Fibroblast of lung (primary cell): ENCODE measurements at places on chromosomes 5 and 9. TPM values are rescaled to one million over a fixed set of nuclear protein-coding genes. Genes with fewer than 3 reads are reported as not detected.

Gene GLRA1
- total RNA-seq, result not detected in 2 replicates

DNA sequence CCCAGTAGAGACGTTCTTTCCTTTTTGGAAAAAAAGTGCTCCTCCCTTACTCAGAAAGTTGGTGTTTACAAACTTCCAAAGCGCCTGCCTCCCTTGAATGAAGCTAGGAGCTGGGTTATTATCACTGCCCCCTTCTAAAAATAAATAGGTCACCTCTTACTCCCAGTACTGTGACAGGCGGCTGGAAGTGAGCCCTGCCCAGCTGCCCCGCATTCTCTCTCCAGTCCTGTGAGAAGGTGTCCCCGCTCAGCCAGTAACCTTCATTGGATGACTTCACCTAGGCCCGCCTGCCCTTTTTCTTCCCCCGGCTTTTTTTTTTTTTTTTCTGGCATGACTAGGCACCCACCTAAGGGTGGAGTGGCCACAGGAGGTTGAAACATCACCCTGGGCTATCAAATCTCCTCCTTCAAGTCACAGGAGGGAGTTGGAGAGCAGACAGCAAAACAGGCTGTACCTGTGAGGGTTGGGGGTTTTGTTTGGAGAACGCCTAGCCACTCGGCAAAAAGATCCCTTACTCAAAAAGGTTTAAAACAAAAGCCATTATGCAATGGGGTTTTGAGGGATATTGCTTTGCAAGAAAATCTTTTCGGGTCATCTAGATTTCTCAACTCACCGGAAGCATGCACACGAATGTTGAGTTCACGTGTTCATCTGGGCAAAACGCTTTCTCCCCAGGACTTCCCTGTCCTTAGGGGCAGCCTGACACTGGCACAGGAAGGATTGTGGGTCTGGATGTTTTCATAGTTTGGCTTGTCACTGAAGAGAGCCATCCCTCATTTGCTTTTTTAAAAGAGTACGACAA, 43.3 kb upstream of the ZNF622 start:
- no peak for DNase-seq

- peak; percentile 54 for DNase-seq
Observed at GRCh38 chr9:91119142-91119541, 242.6 kb downstream of the AUH start.

DNA sequence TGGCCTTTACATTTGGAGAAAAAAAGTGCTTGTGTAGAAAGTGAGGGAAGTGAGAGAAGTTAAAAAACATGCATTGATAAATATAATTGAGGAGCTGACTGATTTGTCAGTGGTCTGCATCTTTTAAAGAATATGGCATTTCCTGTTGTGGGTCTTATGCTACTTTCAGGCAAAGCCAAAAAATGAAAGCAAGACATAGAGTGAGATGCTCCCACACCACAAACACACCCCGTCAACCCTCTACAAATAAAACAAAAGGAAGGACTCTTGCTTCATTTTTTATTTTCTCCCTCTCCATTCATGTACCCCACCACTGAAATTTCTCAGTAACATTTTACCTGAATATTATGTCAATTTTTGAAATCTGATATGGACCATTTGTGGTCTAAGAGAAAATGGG, 22.1 kb upstream of the PLCXD3 start:
- no peak for DNase-seq

Gene OR1Q1
- total RNA-seq, result not detected in 2 replicates

- DNase-seq, result peak; percentile 84
Observed at GRCh38 chr9:80873861-80874260, 815.5 kb downstream of the TLE1 start.

Gene OSMR
- total RNA-seq, result 74.7 and 102 TPM in 2 replicates

Gene ASPN
- 10.4 and 10.5 TPM in 2 replicates for total RNA-seq

GRCh38 chr5:337563-338130, 16.1 kb downstream of the AHRR start:
- peak; percentile 53 for DNase-seq

- peak; percentile 13 for DNase-seq
Observed at GRCh38 chr9:445033-445432, 230.4 kb downstream of the DOCK8 start.

- DNase-seq, result no peak
Observed at GRCh38 chr5:67206461-67206860, 9.9 kb upstream of the CD180 start.

Gene PCDHA8
- under 0.01 and 0.33 TPM in 2 replicates for total RNA-seq

DNA sequence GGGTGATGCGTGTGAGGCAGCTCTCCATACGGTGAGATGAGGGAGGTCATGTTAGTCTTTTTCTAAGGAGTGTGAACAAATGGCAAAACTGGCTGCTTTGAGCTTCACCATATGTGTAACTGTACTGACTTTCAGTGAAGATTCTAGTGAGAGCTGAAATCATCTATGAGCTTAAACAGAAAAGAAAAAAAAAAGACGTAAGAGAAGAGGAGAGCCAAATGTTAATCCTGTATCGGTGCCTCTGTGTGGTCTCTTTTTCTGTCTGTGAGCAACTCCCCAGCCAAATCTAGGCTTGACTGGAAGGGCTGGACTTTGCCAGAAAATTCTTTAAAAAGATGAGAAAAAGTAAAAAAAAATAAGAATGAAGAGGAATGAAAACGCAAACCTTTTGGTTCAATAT, 209.7 kb upstream of the TUT7 start:
- DNase-seq, result no peak

- DNase-seq, result peak; percentile 90
Observed at GRCh38 chr5:137888863-137889759, at the start of gene PKD2L2. PKD2L2 (plus strand) TSS chr5:137889457; CDS start chr5:137889492, 35 bp downstream.

DNA sequence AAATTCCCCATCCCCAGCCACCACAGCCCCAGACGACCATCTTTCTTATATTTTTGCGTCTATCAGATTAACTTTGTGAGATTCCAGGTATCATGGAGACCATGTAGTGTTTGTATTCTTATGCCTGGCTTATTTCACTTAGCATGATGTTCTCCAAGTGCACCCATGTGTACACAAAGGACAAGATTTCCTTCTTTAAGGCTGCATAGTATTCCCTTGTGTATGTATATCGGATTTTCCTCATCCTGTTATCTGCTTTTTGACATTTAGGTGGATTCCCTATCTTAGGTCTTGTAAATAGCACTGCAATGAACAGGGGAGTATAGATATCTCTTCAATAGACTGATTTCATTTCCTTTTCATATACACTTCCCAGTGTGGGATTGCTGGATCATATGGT, 5.3 kb upstream of the TAF11L2 start:
- no peak for DNase-seq
